ENCODE measurements at places on chromosomes 6 and 20.

GRCh38 chr20:23562721-23563342, 5.5 kb downstream of the CST9L start:
- no peak for DNase-seq

DNA sequence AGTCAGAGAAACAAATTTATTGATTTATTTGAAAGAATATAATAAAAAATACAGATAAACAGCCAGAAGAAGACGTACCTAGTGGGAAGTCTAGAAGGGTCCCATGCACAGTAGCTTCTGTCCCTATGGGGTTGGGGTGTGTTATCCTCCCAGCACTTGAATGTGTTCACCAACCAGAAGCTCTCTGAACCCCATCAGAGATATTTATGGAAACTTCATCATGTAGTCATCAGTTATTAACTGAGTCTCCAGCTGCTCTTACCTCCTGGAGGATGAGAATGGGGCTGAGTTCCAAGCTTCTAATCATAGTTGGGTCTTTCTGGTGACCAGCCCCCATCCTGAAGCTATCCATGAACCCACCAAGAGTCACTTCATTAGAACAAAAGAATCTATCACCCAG, 15.4 kb upstream of the USP45 start:
- peak; percentile 25 for DNase-seq

DNA sequence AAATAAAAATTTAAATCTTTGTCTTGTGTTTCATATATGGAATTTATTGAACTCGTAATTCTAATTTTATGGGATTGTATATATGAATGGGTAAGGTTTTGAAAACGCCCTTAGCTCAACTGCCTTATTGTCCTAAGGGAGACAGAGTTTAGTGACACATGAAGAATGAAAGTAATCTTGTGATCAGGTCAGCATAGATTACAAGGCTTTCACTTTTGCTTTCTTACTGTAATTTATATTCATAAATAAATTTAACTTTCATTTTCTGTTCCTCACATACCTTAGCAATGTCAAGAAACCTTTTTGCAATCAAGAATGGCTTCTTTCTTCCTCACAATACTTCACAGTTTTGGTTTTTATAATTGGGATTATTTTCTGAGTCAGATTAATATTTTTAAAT, 14.4 kb downstream of the KPNA5 start:
- no peak for DNase-seq

DNA sequence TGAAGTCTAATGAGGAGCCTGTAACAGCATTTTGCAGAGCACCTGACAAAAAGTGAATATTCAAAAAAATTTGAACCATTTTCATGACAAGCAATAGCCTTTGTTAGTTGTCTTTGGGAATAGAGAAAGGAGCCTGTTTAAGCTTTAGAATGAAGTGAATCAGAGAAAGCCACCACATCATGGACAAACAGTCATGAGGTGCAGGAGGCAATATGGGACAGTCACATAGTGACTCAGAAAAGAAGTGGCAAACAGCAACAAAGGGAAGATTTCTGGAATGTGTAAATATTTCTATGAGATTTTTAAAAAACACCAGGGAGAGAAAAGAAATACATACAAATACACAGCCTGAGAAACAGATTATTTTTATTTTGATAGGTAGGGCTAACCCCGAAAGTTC, 6.6 kb downstream of the KLHL31 start:
- peak; percentile 64 for DNase-seq

GRCh38 chr6:56984361-56984760, 29.5 kb downstream of the BEND6 start:
- no peak for DNase-seq

- no peak for DNase-seq
These were observed 42.4 kb downstream of the HAO1 start for GRCh38 chr20:7897781-7898364.

- DNase-seq: no peak
These were observed 256.5 kb downstream of the SOD2 start for GRCh38 chr6:159436581-159436980.

DNA sequence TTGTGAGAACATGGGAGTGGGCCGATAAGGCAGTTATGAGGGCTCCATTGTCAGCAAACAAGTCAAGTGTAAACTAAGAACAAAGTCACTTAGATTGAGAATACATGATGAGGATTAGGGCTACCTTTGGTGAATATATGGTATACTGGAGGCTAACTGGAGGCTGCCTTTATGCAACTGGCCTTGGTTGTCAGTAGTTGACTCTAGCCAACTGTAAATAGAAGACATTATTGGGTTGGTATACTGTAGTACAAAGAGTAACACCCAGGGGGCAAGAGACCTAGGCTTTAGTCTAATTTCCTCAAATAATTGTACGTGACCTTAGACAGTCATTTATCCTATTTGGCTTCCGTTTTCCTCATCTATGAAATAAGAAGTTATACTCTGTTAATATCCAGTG, 235.2 kb downstream of the ARID1B start:
- no peak for DNase-seq

- no peak for DNase-seq
These were observed 216.4 kb downstream of the ANKRD60 start for GRCh38 chr20:58011947-58012610.

DNA sequence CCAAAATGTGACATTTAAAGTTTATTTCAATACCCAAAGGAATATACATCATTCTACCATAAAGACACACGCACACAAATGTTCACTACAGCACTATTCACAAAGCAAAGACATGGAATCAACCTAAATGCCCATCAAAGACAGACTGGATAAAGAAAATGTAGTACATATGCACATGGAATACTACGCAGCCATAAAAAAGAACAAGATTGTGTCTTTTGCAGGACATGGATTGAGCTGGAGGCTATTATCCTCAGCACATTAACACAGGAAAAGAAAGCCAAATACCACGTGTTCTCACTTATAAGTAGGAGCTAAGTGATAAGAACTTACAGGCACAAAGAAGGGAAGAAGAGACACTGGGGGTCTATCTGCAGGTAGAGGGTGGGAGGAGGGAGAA, 22.4 kb downstream of the ATP9A start:
- DNase-seq: no peak

GRCh38 chr20:45465491-45466266, 3.9 kb upstream of the WFDC2 start:
- DNase-seq: no peak

Data from kidney tubule cell (primary cell).